ENCODE measurements at places on chromosomes 4 and X.

DNA sequence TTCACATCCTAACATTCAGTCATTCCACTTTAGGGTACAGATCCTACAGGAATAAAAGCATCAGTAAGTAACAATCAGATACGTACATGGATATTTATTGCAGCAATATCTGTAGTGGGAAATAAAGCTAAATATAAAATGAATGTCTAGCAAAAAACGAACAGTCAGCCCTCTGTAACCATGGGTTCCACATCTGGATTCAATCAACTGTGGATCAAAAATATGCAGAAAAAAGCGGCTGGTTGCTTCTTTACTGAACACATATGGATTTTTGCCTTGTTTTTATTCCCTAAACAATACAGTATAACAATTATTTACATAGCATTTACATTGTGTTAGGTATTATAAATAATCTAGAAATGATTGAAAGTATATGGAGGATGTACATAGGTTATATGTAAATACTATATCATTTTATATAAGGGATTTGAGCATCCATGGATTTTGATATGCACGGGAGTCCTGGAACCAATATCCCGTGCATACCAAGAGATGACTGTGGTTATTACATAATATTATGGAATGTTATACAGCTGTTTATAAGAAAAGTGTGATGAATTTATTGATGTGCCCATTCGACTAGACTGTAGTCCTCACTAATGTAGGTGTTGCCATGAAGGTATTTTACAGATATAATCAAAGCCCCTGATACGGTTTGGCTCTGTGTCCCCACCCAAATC is 132.8 kb downstream of the ARHGEF9 start:
- no peak for DNase-seq

DNA sequence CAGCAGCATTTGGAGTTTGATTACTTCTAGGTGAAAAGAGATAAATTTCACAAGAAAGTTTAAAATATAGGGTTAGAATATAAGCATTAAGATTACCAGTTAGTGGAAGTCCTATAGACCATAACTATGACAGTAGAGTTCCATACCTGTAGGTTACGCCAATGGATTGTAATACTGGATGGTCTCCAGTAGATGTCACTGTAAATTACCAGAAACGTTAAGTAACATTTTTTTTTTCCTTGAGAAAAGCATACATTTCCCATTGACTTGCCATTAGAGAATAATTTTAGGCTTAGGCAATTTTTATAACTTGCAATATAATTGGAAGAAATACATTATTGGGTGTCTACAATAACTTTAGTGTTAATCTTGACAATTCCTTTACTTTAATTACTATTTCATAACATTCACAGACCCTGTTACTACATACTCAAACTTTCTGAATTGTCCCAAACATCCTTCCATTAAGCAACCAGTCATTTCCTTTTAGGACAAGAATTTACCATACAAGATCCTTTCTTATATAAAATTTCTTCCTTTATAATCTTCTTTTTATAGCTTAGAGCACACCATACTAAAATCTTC is 304.1 kb upstream of the TECRL start:
- DNase-seq = no peak

DNA sequence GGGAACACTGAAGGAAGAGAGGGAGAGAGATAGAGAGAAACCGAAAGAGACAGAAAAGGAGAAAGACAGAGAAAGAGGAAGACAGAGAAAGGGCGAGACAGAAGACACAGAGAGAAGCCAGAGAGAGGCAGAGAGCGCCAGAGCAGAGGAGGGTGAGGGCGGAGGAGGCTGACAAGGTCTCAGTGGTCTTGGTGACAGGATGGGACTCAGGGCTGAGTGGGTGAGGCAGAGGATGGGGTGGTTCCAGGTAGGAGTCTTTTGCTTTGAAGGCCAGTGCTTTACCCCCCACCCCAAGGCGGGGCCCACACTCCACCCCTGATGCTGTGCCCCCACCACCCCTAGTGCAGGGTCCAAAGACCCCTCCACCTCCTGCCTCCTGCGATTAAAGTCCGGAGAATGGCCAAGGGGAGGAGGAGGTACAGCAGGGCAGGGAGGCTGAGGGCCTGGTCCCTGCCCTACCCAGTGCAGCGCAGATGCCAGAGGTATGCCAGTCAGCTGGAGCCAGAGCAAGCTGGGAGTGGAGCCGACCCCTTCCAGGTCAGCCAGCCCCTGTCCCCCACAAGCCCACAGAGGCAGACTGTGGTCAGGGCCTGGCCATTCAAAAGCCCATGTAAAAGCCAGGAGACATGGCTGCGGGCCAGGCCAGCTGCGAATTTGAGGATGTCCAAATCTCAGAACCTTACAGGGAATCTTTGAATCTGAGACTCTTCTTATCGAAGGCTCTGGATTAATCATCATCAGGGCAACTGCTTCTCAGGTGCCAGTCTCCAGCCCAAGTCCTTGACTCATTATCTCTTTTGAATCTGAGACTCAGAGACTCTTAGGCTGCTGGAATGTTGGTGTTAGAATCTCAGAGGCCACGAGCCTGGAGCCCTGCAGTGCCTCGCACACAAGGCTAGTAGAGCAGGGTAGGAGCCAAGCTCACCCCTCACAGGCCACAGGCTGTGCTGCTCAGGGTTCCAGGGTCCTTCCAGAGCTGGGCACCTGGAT is 758 bp downstream of the IQSEC2 start:
- no peak for DNase-seq

- DNase-seq = no peak
These were observed 656.8 kb downstream of the IQCM start for GRCh38 chr4:149158817-149159216.

GRCh38 chr4:1503583-1504471 is 97.6 kb upstream of the NKX1-1 start:
- no peak for DNase-seq

- no peak for DNase-seq
These were observed 1.3 kb downstream of the CXCL10 start for GRCh38 chr4:76022031-76022430.

- DNase-seq = no peak
These were observed 4.7 kb upstream of the NEUROG2 start for GRCh38 chr4:112520598-112521122.

DNA sequence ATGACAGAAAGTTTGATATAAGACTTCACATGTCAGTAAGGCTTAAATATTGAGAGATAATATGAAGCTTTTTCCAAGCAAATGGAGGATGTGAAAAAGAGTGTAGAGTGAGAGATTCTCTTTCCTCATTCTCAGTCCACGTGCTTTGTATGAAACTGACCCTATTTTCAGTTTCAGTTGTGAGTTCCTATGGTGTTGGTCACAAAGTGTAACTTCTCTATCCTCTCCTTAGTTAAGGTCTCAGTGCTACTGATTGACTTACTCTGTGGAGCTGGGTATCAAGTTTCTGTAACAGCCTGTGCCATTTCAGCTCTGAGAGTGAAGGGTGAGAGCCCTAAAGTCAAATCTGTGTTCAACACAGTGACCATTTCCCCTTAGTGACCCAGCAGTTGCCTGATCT is 277.2 kb downstream of the EPHA5 start:
- no peak for DNase-seq

Measured in cerebellar cortex (tissue), 1 donor.